ENCODE measurements at places on chromosomes 5 and 9. TPM values are rescaled to one million over a fixed set of nuclear protein-coding genes. Genes with fewer than 3 reads are reported as not detected.

The CLIC3 gene
- not detected for total RNA-seq

The STING1 gene
- total RNA-seq: 0.19 TPM

The MARCHF11 gene
- total RNA-seq: not detected

The NRG2 gene
- 0.13 TPM for total RNA-seq

The IRGM gene
- total RNA-seq: not detected

The PCDHB9 gene
- 3.1 TPM for total RNA-seq

The MYORG gene
- 0.03 TPM for total RNA-seq

GRCh38 chr9:4984621-4985385 lies at the start of gene JAK2:
Gene JAK2, plus strand, starts transcription at chr9:4985272. Its CDS starts 36,716 bp downstream, at chr9:5021988.
- peak; percentile 91 for DNase-seq

DNA sequence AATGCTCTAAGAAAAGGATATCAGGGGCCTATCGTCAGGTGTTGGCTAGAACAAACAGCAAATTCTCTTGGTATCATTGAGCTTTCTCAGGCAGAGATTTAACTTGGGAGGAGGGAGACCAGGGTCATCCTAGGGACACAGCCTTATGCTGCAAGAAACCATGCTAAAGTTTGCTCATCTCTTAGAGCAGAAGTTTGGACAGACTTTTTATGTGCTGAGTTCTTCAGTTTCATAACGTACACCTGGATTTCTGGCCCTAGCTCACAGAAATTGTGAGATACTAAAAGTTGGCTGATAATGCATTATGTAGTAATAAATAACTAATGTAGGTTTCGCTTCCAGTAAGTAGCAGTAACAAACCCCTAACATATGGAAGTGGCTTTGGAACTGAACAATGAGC lies 1359.8 kb upstream of the CDH9 start:
- no peak for DNase-seq

DNA sequence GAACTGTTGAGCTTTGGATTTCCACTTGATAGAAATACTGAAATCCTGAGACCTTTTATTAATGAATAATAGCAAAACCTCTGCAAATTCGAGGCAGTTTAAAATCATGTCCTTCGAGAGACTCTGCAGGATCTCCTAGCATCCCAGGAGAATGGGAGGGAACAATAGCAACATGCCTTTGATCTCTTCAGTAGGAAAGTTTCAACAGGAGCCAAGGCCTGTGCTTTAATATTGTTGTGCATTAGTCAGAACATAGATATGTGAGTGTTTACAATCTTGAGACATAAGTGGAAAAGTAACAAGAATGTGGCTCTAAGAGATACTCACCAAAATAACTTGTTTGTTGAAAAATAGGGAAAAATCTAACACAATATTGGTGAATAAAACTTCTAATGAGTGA lies 83.3 kb upstream of the LHFPL2 start:
- no peak for DNase-seq

DNA sequence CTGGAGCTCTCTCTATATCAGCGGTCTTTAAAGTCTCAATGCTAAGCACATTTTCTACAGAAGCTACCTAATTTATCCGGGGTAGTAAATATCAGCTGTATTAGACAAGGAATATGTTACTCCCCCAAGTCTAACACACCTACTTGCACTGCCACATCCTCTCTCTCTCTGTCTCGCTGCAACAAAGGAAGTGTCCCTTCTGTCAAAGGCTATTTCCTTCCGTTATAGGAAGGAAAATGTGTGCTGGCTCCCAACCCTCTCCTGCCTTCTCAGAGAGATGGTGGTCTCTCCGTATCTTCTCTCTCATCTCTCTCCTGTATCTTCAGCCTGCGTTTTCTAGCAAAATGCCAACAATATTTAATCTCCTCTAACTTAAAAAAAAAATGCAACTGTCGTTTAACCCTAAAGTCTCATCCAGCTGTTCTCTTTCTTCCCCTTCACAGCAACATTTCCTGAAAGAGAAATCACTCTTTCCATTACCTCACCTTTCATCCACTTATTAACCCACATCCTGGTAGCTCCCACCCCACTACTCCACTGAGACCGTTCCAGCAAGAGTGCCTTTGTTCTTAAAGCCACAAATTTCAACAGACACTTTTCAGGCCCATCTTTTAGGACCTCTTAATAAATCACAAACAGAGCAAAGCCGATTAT lies 2.3 kb downstream of the TTF1 start:
- no peak for DNase-seq

DNA sequence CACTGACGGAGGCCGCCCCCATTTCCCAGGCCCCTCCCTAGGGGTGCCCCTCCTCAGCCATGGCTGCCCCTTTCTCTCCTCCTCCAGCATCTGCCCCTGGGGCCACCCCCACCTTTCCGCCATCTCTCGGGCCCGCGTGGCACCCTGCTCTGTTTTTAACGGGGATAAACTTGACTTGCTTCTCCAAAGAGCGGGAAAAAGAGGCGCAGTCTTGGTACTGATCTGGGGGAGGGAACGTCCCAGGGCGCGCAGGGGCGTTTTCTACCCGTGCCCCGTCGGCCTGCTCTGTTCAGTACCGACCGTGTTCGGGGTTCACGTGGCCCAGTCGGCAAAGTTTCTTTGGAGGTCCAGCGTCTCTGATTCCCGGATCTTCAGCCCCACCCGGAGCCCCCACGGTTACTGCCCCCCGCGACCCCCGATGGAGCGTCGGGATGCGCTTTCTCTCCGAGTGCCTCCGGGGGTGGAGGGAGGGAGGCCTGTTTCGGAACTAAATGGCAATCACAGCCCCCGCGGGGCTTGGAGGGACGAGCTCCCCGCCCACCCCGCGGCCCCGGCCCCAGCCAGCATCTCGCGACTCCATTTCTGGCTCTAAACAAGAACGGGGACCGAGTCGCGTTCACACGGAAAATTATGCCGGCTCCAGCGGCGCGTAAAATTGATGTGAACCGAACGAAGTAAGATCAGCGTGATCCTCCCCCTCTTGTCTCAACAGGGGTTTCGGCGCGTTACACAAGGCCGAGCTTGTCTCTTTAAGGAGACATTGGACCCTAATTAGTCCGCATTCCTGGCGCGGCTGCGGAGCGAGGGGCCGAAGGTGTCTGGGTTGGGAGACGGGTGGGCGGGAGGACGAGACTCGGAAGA lies 1.1 kb upstream of the TLE4 start:
- DNase-seq: peak; percentile 97

DNA sequence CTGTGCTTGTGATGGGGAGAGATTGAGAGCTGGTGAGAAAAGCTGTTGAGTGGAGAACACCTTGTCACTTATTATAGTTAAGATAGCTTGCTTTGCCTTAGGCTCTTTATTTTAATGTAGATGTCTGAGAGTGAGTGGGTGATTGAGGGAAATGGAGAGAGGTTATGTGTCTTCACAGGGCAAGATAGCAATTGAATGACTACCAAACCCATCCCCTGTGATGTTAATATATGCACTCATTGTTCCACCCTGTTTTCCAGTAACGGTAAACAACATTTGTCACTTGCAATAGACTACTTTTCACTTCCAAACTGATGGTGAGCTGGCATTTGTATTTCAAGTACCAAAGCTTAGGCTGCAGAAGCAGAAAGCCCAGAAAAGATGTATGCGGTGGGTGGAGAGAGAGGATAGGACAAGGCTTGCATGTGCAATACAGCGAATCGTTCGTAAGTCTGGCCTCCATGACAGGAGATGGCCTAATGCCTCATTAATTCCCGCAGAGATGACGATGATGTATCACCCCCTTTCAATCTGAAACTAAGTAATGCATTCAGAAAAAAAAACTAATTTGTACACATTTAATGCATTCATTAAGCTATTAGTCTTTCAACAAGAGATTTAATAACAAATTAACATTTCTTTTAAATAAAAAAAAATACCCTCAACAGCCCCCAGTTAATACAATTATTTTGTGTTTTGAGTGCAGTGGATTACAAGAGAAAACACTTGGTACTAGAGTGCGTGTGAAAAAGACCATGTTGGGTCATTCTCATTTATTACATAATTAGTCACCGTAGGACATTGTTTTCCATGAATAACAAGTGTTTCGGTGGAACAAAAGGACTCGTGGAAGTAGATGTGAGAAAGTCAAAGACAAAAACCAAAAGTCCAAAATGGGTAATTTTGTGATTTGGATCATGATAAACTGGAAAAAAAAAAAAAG lies 699.0 kb downstream of the BRINP1 start:
- DNase-seq: no peak

DNA sequence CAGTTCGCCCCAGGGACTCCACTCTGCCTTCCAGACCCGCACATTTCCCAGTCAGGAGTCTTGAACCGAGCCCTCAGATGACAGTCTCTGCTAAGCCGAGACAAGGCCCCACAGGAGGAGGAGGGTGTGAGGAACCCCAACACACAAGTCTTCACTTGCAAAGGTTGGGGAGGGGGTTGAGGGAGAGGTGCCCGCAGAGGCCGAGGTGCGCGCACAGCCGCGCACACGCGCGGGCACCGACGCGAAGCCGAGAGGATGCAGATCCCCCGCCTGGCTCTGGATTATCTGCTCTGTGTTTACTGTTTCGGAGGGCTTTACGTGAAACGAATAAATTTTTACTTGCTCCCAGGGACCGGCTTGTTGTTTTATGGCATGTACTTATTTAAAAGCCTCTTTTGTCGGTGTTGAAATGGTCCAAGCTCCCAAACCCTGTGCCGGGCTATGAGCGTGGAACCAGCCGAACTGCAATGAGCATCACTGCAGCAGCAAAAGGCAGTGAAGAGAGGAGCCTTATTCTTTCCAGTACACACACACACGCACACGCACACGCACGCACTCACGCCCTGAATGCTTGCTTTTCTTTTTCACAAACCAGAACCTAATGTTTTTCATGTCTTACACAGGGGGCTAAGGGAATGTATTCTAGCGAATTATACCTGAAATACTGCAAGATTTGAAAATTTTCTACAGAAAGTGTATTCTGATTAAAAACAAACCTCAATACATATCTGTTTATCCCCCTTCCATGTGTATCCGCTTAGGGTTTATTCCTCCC lies 297.7 kb downstream of the PARP8 start:
- peak; percentile 52 for DNase-seq

DNA sequence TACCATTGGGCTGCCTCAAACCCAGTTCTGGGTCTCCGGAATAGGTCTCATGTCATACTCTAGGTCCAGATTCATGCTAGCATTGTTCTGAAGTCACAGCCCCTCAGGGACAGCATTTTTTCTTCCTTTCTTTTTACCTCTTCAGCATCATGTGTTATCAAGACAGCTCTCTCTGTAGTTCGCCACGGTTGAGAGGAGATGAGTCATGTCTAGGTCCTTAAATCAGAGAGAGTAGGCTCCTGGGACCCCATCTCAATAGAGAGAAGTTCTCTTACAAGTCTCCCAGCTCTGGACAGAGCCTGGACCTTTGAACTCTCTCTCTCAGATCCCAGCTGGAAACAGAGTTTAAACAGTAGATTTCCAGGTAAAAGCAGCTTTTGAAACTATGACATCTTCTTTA lies 332.4 kb upstream of the CD180 start:
- no peak for DNase-seq

GRCh38 chr5:61055434-61056006 lies 106.7 kb downstream of the SMIM15 start:
- DNase-seq: peak; percentile 52

DNA sequence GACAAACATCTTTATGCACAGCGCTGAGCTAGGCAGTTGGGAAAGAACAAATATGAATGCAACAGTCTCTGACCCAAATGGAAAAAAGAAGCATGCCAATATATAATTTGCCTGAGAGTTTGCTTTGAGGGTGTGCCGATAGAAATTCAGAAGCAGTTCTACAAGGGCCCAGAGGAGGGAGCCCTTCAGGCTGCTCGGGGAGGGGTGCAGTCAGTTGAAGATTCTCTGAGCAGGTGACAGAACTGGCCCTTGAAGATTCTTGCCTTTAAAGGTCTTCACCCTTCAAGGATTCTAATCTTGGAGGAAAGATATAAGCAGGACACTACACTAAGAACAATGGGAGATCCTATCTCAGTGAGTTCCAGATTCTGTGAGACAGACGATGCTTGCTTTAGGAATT lies 3.7 kb upstream of the PAPPA start:
- peak; percentile 64 for DNase-seq

DNA sequence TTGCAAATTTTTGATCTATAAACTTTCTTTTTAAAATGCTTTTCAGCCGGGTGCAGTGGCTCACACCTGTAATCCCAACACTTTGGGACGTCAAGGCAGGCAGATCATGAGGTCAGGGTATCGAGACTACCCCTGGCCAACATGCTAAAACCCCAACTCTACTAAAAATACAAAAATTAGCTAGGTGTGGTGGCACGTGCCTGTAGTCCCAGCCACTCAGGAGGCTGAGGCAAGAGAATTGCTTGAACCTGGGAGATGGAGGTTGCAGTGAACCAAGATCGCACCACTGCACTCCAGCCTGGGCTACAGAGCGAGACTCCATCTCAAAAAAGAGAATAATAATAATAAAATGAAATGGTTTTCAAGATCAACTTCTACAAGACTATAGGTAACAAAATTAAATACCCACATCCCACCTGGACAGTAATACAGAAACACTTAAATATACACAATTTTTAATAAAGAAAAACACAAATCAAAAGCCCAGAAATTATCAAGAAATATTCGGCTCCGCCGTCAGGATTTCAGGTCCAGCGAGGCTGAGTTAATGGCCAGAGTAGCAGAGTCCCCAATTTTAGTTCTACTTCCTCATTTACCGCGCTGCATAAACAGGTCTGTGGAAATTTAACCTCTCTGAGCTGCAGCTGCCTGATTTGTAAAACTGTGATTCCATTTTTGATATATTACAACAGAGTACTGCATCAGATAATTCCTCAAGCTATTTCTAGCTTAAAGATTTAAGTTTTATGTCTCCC lies 4.0 kb downstream of the TUT7 start:
- no peak for DNase-seq

- no peak for DNase-seq
Measured at GRCh38 chr5:177433658-177434217, 7.3 kb downstream of the GRK6 start.

DNA sequence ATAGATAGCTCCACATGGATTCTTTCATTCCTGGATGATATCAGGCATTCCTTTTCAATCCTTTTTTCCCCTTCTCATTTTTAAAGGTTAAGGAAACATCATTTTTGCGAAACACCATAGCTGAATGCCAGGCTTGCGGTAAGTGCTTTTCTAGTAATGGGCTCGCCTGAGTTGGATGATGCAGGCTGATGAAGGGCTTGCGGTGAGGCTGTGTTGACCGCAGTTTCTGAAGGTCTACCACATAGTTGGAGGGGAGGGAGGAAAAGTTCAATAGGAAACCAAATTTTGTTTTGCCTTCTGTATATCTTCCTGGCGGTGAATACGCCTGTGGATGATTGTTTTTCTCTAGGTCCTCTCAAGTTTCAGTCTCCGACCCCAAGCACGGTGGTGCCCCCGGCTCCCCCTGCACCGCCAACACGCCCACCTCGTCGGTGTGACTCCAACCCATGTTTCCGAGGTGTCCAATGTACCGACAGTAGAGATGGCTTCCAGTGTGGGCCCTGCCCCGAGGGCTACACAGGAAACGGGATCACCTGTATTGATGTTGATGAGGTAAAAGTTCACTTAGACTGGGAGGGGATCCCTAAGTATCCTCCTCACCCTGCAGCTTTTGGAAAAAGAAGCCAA lies 24.3 kb downstream of the THBS4 start:
- DNase-seq: no peak

DNA sequence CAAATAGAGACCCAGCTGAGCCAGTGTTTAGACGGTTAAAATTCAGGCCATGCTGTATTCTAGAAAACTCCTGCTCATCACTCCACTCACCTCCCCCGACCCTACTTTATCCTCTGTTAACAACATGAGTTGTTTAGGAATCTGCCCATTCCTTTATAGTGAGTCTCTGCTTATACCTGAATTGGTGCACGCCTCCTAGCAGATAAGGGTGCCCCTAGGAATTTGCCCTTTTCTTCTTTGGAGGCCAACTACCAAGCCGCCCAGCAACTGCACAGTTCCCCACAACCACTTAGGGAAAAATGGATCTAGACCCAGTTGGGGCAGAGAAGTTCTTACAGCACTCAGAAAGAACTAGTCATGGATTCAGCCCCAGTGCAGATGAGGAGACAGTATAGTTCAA lies 102.3 kb downstream of the MAMDC2 start:
- DNase-seq: no peak

All from neural progenitor cell (in vitro differentiated cells).